Astrocyte of the cerebellum (primary cell): ENCODE measurements at places on chromosomes 11 and 22.
A peak's percentile ranks its signal among the peaks of the same experiment; 100 is the strongest.

DNA sequence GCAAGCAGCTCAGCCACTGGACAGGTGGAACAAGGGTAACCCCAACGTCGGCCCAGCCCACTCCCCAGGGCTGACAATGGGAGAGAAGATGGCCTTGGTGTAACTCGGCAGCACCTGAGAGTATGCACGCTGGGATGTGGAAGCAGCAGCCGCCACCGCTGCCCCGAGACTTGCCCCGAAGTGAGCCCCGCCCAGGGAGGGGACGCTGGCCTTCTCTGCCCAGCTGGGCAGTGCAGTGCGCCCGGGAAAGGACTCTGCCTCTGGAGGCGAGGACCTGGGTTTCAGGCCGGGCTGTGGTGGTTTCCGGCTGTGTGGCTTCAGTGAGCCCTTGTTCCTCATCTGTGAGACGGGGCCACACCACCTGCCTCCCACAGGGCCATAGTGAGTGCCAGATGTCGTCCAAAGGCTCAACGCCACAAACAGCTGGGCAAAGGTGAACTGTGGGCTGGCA is 8.6 kb upstream of the POLDIP3 start:
- no peak for DNase-seq

DNA sequence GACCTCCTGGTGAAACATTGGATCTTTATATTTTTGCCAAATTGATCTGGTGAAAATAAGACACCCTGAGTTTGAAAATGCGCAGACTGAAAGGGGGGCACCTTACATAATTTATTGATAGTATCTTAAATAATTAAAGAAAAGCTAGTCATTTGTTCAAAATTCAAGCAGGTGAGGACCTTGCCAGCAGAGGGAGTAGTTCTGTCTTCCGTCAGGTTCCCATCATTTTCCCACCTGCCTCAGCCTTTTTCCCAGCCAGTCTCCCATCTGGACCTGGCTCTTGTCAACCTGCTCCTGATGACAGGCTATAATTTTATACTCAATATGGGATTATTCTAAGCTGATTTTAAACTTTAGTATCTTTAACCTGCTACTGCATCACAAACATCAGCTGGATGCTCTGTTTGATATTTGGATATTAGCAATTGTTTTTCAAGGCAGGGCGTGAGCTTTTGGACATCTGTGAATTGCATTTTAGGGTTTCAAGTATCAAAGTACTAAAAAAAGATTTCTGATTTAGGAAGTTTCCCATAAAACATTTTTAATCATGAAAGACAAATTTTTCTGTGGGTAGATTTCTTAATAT is 132.0 kb downstream of the ELP4 start:
- DNase-seq = peak; percentile 37

GRCh38 chr11:118175031-118175992 is 1.1 kb downstream of the SCN2B start:
- DNase-seq = no peak

DNA sequence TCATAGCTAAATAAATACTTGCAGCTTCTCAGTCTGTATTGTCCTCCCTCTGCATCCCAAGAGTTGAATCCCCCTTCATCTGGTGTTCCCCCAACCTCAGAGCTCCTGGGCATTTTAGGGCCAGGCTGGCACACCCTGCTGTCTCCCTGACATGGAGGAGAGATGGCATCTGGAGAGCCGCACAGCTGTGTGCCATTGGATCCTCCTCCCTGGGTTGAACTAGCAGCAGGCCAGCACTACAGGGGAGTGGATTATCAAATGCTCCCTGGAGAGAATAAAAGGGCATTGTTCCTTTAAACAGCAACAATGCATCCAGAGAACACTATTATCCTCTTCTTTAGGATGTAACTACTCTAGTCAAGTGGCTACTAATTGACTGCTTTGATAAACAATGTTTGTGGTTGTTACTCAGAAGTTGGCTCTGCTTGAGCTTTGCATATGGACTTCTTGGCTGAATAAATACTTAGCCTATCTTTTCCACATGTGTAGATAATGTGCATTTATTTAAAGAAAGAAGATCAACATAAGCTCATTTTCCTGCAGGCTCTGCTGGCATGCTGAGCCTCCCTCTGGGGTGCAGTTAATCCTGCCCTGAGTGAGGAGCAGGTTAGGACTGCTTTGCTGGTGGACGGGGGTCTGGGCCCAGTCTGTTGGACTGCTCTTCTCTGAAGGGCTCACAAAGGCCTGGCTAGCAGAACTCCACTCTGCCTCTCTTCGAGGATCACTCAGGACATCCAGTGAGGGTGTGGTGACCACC is 897.2 kb downstream of the TBC1D22A start:
- no peak for DNase-seq

GRCh38 chr11:117335399-117335798 is 7.7 kb downstream of the CEP164 start:
- no peak for DNase-seq

DNA sequence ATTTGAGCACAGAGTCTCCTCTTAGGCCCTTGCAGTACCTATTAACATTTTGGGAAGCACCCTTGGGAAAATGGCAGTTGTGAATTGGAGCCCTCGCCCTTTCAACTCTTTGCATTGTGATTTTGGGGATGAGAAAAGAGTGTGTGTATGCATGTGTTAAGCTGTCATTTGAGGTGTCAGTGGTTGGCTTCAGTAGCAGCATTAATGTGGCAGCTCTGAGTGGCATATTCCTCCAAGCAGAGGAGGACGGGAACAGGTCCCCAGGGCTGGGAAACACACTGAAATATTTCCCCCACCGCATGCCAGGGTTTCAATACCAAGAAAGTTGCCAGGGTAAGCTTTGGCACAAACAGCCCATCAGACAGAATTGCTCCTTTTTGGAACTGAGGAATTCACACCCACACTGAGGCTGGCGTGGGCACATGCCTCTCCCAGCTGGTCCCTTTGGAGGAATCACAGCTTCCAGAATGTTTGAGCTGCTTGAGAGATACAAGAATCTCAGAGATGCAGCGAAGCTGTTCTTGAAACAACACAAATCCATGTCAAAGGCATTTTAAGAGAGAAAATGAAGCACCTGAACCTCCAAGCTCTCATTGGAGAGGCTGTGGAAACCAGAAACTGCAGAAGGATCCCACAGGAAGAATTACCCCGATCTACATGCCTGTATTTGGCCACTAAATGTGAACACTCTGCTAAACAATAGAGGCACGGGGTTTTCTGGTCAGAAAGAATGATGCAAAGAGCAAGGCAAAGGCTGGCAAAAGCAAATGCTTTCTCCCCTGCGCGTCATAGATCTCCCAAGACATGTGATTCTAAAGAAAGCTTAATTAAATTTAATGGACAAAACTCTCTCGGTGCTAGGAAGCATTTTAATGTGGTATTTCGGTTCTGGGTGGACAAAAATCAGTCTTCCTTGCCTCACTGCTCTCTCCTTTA is 67.2 kb upstream of the RCN1 start:
- DNase-seq = no peak

DNA sequence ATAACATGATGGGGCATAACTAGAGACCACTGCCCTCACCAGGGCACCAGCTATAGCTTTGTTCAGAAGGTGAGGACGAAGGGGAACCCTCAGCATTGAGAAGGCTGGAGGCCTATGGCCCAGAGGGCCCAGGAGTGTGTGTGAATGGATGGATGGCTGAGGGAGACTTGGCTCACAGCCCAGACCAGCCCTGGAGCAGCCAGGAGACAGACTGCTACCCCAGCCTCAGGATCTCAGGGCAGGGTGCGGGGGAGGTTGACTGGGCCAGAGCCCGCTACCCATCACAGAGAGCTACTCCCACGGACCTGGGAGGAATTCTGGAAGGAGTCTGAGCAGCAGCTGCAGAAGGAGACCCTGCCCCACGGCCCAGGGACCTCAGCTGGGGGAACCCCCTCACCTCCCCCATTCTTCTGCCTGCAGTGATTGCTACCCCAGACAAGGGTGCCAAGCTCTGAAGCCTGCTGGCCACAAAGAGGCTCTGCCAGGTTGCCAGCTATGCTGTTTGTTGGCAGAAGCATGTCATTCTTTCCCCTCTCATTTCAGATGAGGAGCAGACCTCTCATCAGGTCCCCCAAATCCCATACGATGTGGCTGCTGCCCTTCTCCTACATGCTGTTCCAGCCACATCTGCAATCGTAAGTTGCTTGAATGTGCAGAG is 5.4 kb upstream of the CSDC2 start:
- DNase-seq = no peak

GRCh38 chr11:126963603-126964363 is 36.8 kb downstream of the KIRREL3 start:
- peak; percentile 61 for DNase-seq

DNA sequence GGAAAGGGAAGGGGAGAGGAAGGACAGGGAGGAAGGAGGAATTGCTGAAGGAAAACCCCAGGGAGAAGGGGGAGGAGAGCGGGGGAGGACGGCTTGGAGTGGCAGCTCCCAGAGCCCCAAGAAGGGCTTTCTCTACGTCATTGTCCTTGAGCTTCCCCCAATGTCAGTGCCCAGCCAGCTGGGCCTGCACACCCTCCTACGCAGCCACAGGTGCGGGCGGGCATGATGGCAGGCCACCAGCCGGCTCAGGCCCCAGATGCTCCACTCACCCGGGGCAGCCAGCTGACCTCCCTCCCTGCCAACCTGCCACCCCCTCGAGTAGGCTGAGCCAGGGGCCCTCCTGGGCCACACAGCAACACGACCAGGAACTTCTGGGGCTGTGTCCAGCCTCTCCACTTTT is 11.2 kb downstream of the SYT7 start:
- no peak for DNase-seq

- no peak for DNase-seq
Observed at GRCh38 chr11:16827139-16827538, 88.7 kb downstream of the C11orf58 start.

DNA sequence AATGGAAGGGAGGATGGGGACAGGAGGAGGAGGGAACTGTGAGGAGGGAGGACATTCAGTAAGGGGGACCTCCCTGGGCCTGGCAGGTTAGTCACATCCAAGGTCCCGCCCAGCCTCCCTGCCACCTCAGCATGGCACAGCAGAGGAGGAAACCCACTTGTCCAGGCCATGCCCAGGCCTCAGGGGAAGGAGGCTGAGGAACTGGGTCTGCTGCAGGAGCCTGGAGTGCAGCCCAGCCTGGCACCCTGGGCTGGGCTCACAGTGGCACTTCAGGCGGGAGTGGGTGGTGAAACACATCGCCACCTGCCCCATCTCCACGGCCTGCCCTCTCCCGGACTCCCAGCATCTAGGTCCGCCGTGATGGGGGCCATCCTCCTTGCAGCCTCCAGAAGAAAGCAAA is 17.2 kb upstream of the KLHL35 start:
- no peak for DNase-seq

GRCh38 chr11:126731576-126732142 is 268.9 kb downstream of the KIRREL3 start:
- no peak for DNase-seq

- no peak for DNase-seq
Observed at GRCh38 chr11:2664376-2664775, 35.4 kb downstream of the KCNQ1OT1 start.

- DNase-seq = no peak
Observed at GRCh38 chr11:8971924-8972316, 7.7 kb upstream of the TMEM9B start.

DNA sequence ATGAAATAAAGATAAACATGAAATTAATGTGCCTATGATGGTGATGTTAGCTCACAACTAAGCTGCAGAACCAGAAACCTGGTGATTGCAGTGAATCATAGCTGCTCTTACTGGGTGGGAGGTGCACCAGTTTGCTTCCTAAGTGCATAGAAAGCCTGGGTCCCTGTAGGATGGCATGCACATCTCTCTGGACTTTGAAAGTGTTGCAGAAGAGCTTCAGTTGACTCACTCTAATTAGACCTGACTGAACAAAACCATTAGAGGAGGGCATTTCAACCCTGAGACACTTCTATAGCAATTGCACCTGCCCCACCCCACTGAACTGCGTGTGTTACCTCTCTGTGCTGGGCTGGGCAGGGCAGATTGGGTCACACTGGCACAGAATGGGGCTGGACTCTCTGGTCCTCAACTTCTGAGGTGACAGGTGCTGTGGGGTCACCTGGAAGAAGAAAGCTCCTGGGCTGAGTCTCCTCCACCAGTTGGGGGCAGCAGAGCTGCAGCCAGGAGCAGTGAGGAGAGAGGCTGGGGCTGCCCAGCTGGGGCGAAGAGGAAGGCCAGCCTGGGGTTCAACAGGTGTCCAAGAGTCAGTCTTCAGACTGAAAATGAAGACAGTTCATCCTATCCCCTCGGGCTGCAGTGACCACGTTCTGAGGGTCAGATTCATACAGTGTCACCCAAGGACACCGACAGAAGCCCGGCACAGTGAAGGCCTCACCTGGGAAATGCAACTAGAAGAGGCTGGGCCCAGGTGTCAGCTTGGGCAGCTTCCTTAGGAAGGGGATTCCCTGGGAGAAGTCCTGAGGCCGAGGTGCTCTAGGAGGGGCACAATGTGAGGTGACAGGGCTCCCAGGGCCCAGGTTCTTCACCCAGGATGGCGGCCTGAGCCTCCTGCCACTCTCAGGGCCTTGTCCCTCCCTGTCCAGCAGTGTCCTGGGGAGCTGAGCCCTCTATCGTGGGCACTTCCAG is 58.1 kb downstream of the GGTLC2 start:
- DNase-seq = no peak

DNA sequence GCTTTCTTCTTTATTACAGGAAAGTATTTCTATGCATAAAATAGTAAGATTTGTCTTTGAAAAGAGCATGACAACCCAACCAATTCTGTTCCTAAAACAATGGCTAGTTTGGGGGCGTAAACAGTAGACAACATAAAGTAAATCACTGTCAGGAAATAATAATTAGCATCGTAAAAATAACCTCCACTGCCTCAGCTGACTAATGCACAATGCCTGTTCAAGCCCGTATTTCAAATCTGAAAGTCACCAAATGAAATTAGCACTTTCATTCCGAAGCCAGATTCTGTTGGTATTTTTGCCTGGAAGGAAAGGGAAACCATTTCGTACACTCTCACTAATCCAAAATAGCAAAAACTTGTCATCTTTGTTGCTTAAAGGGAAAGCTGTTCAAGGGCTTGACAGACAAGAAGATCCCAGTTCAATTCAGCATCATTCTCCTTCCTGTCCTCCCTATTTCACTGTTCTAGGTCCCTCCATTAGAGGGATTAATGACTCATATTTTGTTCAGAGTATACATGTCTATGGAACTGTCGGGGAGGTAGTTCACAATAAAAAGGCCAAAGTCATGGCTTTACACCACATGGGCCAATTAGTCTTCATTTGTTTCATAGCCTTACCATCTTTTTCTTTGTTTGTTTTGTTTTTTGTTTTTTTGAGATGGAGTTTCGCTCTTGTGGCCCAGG is 154.7 kb downstream of the CADM1 start:
- no peak for DNase-seq

DNA sequence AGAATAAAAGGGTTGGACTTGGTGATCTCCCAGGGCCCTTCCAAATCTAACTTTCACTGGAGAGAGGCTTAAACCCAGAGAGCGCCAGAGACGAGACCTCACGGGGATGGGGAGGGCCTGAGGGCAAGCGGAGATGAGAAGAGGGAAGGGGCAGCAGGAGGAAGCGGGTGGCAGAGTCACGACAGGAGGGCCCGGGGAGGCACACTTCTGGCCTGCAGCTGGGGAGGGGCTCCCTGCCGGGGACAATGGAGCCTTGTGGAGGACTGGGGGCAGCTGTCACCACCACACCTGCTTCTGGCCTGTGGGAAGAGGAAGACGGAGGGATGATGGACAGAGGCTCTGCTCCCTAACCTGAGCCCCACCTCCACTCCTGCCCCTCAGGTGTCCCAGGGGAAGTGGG is 40.2 kb downstream of the PDE2A start:
- DNase-seq = no peak
